Stimulated activated CD8-positive, alpha-beta memory T cell treated with anti-CD3 and anti-CD28 coated beads, Interleukin-15, amount 100 ng/mL, for 4 hours (primary cell): ENCODE measurements at places on chromosomes 2 and 18.

DNA sequence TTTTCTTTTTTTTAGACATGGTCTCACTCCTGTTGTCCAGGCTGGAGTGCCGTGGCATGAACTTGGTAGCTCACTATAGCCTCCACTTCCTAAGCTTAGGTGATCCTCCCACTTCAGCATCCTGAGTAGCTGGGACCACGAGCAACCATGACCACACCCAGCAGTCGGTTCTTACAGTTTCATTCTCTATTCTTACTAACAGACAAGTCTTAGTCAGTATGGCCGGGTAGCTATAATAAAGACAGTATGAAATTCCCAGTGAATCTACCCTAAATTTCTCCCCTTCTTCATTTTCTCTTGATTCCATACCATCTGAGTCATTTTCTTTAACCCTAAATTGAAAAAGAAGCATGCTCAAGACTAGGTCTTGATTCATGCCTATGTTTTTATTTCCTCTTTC is 775.3 kb upstream of the NRXN1 start:
- no peak for DNase-seq

- DNase-seq: no peak
These were observed 72.3 kb downstream of the SLC66A3 start for GRCh38 chr2:11227595-11227994.

DNA sequence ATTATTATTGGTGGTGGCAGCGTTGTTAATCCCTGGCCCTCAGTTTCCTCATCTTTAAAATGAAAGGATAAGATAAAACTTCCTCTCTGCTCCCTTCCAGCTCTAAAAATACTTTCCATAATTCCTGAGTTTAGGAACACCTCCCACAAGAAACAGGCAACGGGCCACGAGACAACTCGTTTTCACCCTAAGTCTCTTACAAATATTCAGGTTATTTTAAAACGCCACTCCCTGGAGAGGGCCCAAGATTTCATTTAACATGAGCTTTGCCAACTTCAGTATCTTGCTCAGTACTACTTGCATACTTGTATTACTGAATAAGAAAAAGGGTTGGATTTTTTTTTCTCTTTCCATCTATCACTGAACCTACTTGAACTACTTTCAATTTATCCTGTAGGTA is 611.1 kb upstream of the FANCL start:
- no peak for DNase-seq

DNA sequence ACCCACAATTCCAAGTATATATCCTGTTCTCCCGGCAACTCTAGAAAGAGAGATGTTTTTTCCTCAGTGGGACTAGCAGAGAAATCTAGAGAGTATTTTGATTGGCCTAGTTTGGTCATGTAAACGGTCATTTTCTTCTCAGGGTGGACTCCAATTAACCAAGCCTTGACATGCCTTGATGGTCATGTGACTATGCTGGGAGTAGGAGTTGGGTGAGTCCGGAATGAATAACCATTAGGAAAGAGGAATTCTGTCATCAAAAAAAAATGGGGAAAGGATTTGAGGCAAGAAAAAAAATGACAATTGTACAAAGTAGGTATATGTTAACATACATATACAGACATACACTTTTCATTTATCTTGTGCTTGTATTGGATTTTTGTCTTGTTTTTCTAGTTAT is 248.2 kb upstream of the CDH20 start:
- DNase-seq: no peak

- DNase-seq: no peak
These were observed 12.3 kb downstream of the EN1 start for GRCh38 chr2:118834901-118835745.

DNA sequence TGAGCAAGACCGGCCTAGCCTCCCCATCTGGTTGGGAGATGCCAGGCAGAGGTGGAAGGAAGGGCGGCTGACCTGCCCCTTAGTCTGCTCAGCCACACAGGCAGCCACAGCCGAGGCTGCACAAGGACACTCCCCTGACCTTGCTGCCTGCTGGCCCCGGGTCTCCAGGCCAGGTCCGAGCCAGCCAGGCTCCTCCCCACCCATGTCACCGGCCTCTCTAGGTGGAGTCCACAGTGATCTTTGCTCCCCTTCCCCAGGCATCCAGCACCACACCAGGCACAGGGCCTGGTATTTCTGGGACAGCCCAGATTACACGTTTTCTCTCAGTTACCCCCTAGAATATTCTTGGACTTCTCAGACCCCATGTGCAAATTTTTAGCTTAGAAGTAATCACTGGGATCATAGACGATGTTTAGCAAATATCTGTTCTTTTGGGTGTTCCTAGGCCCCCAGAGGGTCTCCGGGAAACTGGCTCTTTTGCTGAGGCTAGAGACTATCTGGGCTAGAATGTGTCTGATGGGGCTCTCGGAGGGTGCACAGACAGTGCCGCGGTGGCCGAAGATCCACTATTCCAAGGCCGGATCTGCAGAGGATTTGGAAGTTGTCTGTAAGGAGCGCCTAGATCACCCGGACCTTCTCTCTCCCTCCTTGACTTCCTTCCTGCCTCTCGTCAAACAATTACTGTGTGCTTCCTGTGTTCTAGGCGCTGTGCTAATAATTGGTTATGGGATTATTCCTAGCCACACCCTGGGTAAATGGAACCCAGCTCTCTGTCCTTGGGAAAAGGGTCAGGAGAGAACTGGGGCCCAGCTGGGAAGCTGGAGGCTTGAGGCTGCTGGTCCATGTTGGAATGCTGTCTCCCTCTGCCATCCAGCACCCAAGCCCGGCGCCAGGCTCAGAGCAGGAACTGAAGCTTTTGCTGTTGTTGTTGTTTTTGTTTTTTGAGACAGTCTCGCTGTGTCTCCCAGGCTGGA is 46.9 kb downstream of the ODC1 start:
- DNase-seq: no peak

DNA sequence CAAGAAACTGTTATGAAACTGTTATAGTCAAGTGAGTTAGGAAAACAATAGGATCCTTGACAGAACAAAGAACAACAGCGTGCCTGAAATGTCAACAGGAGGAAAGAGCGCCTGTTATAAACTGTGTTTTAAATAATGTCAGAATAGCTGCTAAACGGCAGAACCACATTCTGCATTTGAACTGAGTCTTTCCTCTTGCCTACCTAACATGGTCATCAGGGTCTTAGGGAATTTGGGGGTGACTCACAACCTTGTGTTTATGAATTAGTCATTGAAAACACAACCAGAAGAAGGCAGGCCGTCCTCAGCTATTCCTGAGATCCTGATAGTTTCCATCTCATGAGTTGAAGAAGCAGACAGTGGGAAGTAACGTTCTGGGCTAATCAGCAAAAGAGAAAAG is 222.0 kb upstream of the FN1 start:
- no peak for DNase-seq

DNA sequence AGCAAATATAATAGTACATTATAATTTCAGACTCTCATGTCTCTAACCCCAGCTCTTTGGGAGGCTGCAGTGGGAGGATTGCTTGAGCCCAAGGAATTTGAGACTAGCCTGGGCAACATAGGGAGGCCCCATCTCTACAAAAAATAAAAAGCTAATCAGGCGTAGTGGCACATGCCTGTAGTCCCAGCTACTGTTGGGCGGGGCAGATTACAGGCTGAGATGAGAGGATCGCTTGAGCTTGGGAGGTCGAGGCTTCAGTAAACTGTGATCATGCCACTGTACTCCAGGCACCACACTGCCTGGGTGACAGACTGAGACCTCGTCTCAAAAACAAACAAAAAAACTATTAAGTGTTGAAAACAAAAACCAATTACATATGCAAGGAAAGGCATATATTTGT is 123.0 kb upstream of the MYO3B start:
- DNase-seq: no peak

GRCh38 chr18:11050966-11051365 is 98.4 kb downstream of the PIEZO2 start:
- DNase-seq: no peak

DNA sequence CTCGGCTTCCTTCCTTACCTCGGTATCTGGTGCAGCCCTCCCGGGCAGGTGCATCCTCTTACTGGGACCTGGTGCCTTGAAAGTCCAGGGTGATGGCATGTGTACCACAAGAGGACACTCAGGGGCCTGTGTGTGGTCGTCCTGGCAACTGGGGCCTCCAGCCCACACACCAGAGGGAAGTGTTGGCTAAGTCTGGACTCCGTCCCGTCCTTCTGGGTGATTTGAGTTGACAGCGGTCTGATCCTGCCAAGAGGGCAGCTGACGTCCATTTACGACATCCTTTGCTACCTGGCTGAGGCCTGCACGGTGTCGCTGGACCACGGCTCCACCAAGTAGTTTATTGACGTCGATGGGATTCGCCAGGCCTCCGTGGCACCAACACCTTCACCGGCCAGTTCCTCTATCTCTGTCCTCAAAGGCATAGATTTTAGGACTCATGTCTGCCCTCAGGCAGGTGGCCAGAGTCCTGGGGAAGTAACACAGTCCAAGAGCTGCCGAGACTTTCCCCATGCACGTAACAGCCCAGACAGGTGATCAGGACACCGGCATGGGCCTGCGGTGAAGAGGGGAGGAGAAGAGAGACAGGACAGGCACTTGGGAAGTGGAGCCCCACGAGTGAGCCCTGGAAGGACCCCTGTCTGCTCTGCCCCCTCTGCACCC is 186.0 kb upstream of the HDAC4 start:
- DNase-seq: no peak

- DNase-seq: no peak
These were observed 28.1 kb upstream of the PTPN2 start for GRCh38 chr18:12911929-12912703.

- DNase-seq: no peak
These were observed 30.7 kb downstream of the CAMKMT start for GRCh38 chr2:44392338-44392943.

- DNase-seq: no peak
These were observed 90.7 kb downstream of the DPP4 start for GRCh38 chr2:161983331-161983651.

DNA sequence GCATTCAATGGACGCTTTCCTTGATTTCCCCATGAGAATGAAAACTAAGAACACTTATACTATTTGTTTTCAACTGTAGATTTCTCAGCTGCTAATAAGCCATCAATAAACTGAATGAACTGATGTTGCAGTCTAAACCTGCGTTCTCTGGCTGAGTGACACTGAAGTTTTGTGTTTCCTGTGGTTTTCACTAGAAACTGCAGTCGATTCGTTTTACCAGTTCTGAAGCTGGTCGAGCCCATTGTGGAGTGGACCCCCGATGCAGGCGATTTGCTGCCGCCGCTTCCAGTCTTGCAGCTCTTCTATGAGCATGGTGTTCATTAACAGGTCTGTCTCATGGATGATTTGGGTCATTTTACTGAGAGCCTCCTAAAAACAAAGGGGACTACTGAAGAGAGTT is 50.6 kb upstream of the STAT1 start:
- DNase-seq: no peak

GRCh38 chr2:187541086-187542085 is 12.8 kb downstream of the TFPI start:
- no peak for DNase-seq

DNA sequence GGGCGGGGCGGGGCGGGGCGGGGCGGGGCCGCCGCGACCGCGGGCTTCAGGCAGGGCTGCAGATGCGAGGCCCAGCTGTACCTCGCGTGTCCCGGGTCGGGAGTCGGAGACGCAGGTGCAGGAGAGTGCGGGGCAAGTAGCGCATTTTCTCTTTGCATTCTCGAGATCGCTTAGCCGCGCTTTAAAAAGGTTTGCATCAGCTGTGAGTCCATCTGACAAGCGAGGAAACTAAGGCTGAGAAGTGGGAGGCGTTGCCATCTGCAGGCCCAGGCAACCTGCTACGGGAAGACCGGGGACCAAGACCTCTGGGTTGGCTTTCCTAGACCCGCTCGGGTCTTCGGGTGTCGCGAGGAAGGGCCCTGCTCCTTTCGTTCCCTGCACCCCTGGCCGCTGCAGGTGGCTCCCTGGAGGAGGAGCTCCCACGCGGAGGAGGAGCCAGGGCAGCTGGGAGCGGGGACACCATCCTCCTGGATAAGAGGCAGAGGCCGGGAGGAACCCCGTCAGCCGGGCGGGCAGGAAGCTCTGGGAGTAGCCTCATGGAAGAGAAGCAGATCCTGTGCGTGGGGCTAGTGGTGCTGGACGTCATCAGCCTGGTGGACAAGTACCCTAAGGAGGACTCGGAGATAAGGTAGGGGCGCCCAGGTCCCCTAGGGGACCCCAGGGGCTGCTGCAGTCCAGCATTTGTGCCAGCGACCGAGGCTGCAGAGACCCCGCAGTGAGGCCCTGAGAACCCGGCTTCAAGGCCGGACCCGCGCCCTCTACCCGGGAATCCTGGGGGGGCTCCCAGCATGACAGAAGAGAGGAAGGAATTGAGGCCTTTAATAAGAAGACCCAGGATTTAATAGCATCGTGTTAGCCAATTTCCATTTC is at the start of gene KHK:
TSS of gene KHK (plus strand) at position 49 of the 870 bp plus-strand sequence. CDS start at position 537, 488 bp downstream.
- DNase-seq: no peak

DNA sequence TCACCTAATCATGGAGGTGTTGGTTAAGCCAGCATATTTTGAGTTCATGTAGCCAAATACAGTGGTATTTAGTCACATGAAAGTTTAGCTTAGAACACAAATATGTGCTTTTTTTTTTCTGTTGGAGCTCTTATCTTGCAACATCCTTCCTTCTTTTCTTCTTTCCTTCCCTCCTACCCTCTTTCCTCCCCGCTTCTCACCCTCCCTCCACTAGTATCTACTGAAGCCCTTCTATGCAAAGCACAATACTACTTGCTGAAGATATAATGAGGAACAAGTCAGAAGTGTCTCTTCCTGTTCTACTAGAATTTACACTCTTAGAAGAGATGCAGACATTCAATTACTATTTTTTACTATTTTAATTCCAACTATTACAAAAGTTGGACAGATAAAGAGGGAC is 105.0 kb upstream of the ITGA4 start:
- no peak for DNase-seq
